ENCODE measurements at places on chromosomes 7 and 10. TPM values are rescaled to one million over a fixed set of nuclear protein-coding genes. Genes with fewer than 3 reads are reported as not detected.

GRM3 gene
- total RNA-seq, result not detected

GATA3 gene
- total RNA-seq, result 4.5 TPM

CNTNAP2 gene
- total RNA-seq, result not detected

ELN gene
- 0.08 TPM for total RNA-seq

Data from A549 treated with CORT108297 at 1 μM for 4 hours (cell line).